RPMI8226 (cell line): ENCODE measurements at places on chromosomes 5 and 9.
A peak's percentile ranks its signal among the peaks of the same experiment; 100 is the strongest.

DNA sequence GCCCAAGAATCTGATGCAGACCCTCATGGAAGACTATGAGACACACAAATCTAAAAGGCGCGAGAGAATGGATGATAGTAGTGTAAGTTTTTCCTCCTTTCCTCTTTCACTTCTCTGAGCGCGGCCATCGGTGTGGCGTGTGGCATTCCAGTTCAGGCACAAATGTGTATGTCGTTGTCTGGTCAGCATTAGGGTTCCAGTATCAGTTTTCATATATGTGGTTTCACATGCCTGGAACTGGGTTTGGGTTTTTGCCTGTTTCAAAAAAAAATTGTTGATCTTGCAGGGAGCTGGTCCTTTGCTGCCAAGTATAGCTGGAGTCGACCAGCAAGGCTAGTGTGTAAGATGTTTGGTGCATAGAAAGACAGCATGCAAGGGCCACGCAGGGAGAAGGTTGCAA, 51.5 kb downstream of the C9orf152 start:
- peak; percentile 57 for DNase-seq

- DNase-seq = no peak
Measured at GRCh38 chr5:131068076-131068475, 97.0 kb downstream of the HINT1 start.

GRCh38 chr5:59800347-59800893, 93.1 kb downstream of the PDE4D start:
- no peak for DNase-seq

- DNase-seq = peak; percentile 97
Measured at GRCh38 chr5:1167728-1168709, 33.4 kb upstream of the SLC6A19 start.

DNA sequence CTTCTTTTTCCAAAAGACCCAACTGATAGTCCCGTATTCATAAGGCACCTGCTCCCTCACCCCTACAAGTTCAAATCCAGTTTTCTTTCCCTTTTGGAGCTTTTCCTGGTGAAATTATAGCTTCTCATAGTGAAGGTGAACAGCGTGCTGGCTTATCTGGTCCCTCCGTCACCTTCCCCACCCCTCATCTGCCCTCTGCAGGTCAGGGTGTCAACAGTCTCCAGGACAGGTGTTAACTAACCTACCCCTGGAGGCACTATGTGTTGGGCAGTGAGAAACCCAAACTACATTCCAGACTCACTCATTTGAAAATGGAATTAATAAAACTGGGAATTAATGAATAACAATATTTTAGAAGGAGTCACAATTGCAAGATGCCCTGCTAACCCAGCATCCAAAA, 109.0 kb upstream of the TAS2R1 start:
- DNase-seq = no peak

DNA sequence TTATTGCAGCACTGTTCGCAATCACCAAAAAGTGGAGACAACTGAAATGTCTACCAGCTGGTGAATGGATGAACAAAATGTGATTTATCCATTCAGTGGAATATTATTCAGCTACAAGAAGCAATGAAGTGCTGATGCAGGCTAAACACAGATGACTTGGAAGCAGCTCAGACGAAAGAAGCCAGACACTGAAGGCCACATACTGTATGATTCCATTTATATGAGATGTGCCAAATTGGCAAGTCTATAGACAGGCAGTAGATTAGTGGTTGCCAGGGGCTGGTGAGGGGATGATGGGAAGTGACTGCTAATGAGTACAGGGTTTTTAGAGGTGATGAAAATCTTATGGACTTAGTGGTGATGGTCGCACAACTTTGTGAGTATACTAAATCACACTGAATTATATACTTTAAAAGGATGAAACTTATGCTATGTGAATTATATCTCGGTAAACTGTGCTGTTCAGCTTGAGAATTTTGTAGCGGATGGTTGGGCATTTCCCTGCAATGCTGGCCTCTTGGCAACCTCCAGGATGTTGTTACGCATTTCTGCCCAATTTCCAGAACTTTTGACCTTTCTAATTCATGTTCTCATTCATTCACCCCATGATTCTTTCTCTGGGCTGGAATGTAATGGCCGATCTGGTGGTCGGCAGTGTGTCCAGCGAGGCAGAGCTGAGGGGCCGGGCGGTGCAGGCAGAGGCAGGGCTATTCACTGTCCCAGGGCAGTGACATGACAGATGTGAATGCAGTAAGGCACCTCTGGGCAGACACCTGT, 22.0 kb upstream of the WNK2 start:
- DNase-seq = no peak

DNA sequence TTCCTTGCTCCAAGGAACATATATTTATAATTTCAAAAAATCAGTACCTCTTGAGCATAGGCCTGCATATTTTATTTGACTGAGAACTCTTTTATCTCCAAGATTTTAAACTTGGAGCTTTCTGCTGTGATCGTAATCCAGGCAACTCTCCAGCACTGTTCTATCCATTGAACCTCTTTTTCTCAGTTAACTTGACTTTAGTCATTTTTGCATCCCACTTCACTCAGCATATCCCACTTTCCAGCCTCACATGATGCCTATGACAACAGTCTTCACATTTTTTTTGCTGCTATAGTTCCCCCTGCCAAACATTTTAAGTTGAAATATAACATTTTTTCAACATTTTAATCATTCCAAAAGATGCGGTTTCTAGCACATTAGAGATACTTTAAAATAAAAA, 9.1 kb upstream of the PSIP1 start:
- DNase-seq = no peak

DNA sequence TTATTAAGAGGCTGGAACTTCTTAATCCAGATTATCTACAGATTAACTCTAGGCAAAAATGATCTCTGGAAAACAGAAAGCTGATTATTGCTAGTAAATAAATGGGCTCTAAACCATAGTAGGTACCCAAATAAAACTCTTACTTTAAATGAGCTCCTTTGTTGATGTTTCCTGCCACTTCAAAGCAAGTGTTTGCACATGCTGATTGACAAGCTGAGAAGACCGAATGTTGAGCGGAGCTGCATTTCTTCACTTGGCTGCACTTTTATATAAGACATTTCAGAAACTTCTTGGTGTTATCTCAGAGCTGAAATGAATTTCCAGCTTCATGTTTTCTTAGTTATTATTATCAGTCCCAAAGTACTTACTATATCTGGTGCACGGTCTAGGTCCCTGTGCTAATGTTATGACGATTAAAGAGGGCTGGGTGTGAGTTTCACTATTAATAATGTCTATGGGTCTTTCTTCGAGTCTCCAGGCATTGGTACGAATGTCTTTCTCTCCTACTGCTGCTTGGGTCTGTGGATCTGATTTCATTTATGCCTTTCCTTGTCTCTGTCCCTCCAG, 58.6 kb upstream of the CTXN3 start:
- no peak for DNase-seq
